A673 (cell line): ENCODE measurements at places on chromosomes 1 and 21.
A peak's percentile ranks its signal among the peaks of the same experiment; 100 is the strongest.

- no peak for DNase-seq
Observed at GRCh38 chr1:204194771-204195170, 1.5 kb downstream of the KISS1 start.

DNA sequence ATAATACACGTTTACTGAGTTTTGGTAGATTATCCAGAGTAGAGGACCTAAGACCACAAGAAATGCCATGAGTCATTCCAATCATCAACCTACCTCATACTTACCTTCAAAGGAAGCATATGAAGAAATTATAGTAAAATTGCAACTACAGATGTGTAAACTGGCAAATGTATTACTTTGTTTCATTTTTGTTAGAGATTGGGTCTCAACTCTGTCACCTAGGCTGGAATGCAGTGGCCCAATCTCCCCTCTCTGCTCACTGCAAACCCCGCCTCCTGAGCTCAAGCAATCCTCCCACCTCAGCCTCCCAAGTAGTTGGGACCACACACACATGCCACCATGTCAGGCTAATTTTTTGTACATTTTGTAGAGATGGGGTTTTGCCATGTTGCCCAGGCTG, 5.2 kb downstream of the TMCO1 start:
- DNase-seq = no peak

GRCh38 chr1:37636435-37636834, 1.7 kb upstream of the RSPO1 start:
- DNase-seq = no peak

DNA sequence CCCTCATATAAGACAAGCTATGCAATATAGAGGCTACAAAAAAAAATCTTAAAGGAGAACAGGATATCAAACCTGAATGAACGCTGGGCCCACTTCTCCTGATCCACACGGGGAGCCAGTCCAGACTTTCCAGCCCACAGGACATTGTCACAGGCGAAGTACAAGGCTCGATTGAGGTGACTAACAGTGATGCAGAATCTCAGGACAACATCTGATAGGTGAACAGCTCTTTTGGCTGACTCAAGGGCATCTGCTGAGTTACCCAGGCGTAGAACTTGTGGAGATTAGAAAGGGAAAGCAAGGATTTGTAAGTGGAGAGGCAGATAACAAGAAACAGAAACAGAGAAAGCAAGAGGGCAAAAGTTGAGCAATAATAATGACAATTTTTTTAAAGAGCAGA, 1.8 kb downstream of the PEX11B start:
- no peak for DNase-seq

GRCh38 chr1:158002631-158003405, 9.4 kb downstream of the KIRREL1 start:
- peak; percentile 73 for DNase-seq

GRCh38 chr1:241918879-241919278, 38.7 kb upstream of the BECN2 start:
- DNase-seq = peak; percentile 9

DNA sequence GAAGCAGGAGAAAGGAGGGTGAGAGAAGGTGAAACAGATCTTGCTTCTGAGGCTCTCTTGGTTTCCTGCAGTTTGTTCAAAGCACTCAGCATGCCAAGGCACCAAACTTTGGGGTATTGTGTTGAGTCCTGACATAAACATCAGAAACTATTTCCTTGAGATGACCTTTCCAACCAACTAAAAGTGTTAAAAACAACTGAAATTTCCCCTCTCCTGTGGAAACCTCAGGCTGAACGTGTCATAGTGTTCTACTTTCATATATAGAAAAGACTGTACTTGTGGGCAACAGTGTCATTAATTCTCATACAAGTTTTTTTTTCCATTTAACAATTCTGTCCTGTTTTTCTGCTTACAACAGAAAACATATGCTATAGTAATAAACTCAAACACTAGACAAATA, 6.3 kb upstream of the LYST start:
- no peak for DNase-seq

DNA sequence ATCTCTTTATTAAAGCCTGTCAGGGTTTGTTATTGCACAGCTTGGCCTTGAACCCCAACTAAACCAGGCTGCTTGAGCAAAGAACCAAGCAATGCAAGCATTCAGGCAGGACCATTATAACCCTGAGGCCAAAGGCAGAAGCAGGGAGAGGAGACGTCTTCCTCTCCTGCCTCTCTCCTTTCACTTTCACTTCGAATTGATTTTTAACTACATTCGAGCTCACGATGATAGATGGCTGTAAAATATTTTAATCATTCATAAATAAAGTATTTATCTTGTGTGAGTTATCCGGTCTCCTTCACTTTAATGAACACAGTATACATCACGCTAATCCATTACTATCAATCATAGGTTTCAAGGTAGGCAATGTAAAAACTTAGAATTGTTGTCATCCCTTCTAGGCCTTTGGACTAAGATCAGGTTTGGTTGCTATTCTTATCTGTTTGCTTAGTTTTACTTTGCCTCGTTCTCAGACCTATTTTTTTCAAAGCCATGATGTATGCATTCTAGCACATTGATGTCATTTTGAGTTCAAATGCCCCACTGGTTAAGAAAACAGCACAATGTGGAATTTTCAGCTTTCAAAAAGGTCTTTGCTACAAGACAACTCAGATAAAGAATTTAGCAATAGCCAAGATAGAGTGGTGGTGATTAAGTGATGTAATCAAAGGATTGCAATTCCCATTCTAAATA, 480.2 kb upstream of the RUNX1 start:
- DNase-seq = no peak

DNA sequence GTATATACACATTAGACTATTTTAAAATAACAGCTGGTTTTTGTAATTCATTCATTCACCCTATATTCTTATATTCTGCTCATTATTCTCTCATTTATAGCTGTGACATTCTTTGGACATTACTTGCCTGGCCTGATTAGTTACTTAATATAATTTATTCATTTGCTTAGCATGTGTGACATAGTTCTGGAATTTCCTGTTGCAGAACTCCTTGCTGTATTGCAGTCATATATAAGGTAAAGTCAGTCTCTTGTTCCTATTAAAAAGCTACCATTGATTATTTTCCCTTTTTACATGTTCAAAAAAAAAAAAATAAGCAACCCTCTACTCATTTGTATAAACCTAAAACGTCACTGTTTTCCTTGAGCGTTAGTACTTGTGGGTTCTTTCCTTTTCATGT, 23.9 kb downstream of the GNAT2 start:
- peak; percentile 43 for DNase-seq

- DNase-seq = no peak
Observed at GRCh38 chr1:64092851-64093371, 110.5 kb upstream of the UBE2U start.

DNA sequence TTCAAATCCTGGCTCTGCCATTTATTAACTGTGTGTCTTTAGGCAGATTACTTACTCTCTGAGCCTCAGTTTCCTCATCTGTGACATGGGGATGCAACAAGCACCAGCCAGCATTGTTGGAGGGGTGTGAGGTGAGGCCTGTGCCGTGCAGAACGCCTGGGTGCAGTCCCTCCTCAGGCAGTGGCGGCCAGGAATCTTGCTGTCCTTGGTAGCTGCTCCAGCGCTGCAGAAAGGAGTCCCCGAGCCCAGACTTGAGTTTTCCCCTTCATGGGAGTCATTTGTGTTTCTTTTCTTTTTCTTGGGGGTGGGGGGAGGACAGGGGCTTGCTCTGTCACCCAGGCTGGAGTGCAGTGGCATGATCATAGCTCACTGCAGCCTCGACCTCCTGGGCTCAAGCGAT, 46.6 kb downstream of the DISP3 start:
- DNase-seq = no peak

DNA sequence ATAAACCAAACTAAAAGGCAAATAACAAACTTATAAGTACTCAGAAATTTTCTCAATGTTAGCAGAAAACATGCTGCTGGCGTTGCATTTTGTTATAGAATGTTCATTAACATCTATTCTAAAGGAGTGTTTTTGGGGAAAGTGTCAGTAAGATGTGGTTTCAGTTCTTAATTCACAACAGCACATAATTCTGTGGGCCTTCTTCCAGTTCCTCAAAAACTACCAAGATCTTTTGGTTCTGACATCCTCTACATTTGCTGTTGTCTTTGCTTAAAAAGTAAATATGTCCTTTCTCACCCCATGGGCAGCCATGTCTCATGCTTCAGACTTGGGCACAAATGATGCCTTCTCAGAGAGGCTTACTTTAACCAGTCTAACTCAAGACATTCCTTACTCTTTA, 152.5 kb downstream of the CDC7 start:
- DNase-seq = no peak

DNA sequence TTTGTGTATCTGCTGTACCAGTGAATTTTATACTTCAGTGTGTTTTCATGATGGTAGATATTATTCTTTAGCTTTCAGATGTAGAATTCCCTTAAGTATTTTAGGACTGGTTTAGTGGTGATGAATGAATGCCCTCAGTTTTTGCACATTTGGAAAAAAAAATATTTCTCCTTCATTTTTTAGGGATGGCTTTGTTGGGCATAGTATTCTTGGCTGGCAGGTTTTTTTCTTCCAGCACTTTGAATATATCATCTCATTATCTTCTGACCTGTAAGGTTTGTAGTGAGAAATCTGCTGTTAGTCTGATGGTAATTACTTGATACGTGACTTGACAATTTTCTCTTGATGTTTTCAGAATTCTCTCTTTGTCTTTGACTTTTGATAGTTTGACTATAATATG, 66.8 kb downstream of the XPR1 start:
- no peak for DNase-seq

DNA sequence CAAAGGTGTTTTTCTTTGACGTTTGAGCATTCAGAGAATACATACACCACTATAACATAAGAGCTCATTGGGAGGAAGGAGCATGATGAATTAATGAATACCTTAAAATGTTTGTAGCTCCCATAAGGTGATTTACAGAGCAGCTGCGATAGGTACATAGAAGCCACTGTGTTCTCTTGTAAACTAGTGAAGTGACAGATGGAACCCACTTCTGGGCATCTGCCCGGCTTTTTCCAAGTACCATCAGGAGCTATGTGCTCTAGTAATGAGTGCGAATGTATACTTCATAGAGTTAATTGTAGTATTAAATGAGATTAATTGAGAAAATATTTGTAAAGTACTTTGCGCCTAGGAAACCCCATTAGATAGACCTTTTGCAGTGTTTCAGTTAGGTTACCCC, 48.4 kb downstream of the HENMT1 start:
- no peak for DNase-seq

DNA sequence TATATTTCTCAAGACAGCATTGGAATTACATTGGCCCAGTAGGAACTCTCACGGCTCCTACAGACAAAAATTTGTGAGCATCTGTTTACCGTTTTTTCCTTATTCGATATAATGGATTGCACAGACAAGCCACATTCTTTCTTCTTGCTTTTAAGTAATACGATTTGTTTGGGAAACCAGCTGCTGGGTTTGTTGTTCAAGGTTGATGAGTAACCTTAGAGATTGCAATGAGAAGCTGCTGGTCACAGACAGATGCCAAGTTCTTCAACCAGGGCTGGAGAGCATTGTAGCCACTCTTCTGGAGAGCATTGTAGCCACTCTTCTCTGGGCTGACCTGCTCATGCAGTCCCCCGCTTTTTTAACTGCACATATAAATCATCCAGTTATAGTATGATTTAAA, 1.4 kb upstream of the MIA3 start:
- no peak for DNase-seq

GRCh38 chr1:78126506-78126905, 80.7 kb downstream of the GIPC2 start:
- DNase-seq = no peak

GRCh38 chr1:178659789-178660208, 65.2 kb upstream of the RALGPS2 start:
- no peak for DNase-seq

GRCh38 chr1:205587581-205587980, 44.2 kb downstream of the ELK4 start:
- DNase-seq = no peak

- DNase-seq = peak; percentile 17
Observed at GRCh38 chr1:207910591-207911354, at the start of gene CD34. Gene CD34 (minus strand): TSS chr1:207911125. CDS start chr1:207911080, 45 bp downstream.

DNA sequence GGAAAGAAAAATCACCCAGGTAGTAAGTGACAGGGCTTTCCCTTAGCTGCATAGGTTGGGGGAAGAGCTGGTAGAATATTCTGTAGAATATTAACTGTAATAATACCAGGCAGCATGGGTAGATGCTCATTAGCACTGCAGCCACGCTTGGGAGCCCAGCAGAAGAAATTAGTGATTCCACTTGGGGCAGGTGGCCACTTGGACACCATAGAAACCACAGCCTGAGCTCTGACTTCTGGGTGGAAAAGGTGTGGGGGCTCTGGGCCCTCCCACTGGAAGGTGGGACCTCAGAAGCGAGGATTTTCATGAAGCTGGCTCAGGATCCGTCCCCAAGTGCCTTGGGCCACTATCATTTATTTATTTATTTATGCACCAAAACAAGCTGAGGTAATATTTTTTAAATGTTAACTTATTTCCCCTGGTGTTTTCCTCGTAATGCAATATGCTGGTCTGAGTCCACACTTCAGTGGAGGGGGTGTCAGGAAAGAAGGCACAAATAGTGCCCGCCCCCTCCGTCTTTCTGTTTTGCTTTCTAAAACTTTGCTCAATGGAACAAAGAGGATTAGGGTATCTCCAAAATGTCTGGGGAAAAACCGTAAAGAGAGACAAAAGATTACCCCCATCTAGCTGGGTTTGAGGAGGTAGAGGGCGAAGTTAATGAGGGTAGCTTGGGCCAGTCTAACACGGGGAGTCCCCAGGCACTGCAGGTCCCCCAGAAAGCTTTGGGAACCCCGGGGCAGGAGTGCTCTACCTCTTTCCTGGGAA, 75.2 kb upstream of the GADD45A start:
- no peak for DNase-seq

GRCh38 chr1:223006371-223006770, 136.7 kb downstream of the TLR5 start:
- no peak for DNase-seq

DNA sequence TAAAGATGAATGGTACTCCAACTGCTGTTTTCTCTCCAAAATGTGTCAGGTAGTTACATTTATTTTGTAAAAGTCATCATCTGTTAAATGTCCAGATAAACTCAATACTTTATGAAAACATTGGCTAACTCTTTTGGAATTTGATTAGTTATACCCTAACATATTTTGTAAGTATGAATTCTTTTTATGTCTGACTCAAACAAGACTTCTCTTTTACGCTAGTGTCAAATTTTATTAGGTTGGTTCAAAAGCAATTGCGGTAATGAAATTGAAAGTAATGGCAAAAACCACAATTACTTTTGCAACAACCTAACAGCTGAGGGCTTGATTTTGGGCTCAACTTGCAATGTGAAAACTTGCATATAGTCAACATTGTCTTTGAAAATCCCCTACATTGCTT, 41.0 kb upstream of the USP25 start:
- DNase-seq = no peak

- peak; percentile 17 for DNase-seq
Observed at GRCh38 chr1:38990386-38990737, 714 bp upstream of the AKIRIN1 start.

DNA sequence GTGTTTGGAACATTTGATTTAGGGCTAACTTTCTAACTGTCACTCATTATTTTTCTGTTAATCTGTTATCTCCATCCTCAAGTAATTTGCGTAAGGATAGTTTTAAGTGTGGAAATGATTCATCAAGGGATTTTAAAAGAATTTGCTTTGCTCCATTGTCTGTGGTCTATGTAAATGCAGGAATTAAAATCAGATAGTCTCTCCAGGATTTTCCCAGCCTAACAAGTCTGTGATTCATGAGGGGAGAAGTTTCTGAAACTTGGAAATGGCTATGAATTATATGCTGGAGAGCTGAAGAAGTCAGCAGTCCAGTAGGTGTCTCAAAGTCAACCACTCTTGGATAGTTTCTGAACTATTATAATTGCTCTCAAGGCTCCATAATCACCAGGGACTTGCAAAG, 264.5 kb downstream of the MRPL39 start:
- DNase-seq = no peak

- DNase-seq = peak; percentile 60
Observed at GRCh38 chr1:31977385-31978131, 36.1 kb upstream of the KHDRBS1 start.
